Left ventricle myocardium superior (tissue), 1 donor: ENCODE measurements at places on chromosomes 7 and 10. TPM values are rescaled to one million over a fixed set of nuclear protein-coding genes. Genes with fewer than 3 reads are reported as not detected.

FAM13C gene
- total RNA-seq = 5.4 TPM

AUTS2 gene
- total RNA-seq = 7.9 TPM

AMZ1 gene
- 0.05 TPM for total RNA-seq

ATOH7 gene
- not detected for total RNA-seq

SCD gene
- 13.2 TPM for total RNA-seq

CALHM1 gene
- not detected for total RNA-seq

GPR15LG gene
- not detected for total RNA-seq

FFAR4 gene
- total RNA-seq = 0.07 TPM

HGF gene
- total RNA-seq = 2.4 TPM

ANXA8 gene
- 3.0 TPM for total RNA-seq

RTKN2 gene
- not detected for total RNA-seq

LRGUK gene
- total RNA-seq = 0.20 TPM

VWA2 gene
- not detected for total RNA-seq

NUTM2B gene
- total RNA-seq = 1.2 TPM

TMEM176B gene
- 45.2 TPM for total RNA-seq

PDK4 gene
- 289 TPM for total RNA-seq

FANK1 gene
- 0.35 TPM for total RNA-seq

HTRA1 gene
- total RNA-seq = 46.6 TPM

CRHR2 gene
- total RNA-seq = 0.22 TPM

DEPP1 gene
- total RNA-seq = 32.2 TPM

NPSR1 gene
- total RNA-seq = not detected

RASA4B gene
- total RNA-seq = 7.5 TPM

DNA2 gene
- 1.5 TPM for total RNA-seq

CPEB3 gene
- 18.0 TPM for total RNA-seq

PLEKHA8 gene
- total RNA-seq = 3.4 TPM

GBX1 gene
- 1.5 TPM for total RNA-seq

ANKRD2 gene
- total RNA-seq = 318 TPM

SEC24C gene
- 50.5 TPM for total RNA-seq

NOD1 gene
- 6.9 TPM for total RNA-seq

ATP6V1F gene
- total RNA-seq = 115 TPM

CCL24 gene
- 0.47 TPM for total RNA-seq

MSS51 gene
- 2.9 TPM for total RNA-seq

CUZD1 gene
- total RNA-seq = 0.12 TPM

GNG11 gene
- total RNA-seq = 20.3 TPM

NODAL gene
- not detected for total RNA-seq

SLC18A2 gene
- total RNA-seq = 0.17 TPM
